ENCODE measurements at places on chromosomes 5 and 9.

GRCh38 chr5:158938200-158938599 lies 161.5 kb downstream of the EBF1 start:
- DNase-seq: no peak

- DNase-seq: no peak
Measured at GRCh38 chr5:135993335-135993879, 35.4 kb upstream of the TGFBI start.

DNA sequence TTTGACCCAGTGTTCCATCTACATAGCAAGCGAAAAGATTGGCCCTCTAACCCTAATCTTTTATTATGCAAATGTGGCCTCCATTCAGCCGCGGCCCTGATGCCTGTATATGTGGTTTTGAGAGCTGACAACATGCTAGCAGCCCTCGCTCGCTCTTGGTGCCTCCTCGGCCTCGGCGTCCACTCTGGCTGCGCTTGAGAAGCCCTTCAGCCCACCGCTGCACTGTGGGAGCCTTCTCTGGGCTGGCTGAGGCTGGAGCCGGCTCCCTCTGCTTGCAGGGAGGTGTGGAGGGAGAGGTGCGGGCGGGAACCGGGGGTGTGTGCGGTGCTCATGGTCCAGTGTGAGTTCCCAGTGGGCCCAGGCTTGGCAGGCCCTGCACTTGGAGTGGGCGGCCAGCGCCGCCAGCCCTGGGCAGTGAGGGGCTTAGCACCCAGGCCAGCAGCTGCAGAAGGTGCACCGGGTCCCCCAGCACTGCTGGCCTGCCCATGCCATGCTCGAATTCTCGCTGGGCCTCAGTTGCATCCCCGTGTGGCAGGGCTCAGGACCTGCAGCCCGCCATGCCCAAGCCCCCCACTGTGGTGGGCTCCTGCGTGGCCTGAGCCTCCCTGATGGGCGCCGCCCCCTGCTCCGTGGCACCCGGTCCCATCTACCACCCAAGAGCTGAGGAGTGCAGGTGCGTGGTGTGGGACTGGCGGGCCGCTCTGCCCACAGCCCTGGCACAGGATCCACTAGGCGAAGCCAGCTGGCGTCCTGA lies 757.5 kb upstream of the CTNND2 start:
- DNase-seq: no peak

- DNase-seq: no peak
Measured at GRCh38 chr5:10633271-10634049, 69.6 kb downstream of the ANKRD33B start.

GRCh38 chr5:174177976-174178605 lies 132.6 kb downstream of the NSG2 start:
- no peak for DNase-seq

- no peak for DNase-seq
Measured at GRCh38 chr5:135999406-136000139, 29.2 kb upstream of the TGFBI start.

DNA sequence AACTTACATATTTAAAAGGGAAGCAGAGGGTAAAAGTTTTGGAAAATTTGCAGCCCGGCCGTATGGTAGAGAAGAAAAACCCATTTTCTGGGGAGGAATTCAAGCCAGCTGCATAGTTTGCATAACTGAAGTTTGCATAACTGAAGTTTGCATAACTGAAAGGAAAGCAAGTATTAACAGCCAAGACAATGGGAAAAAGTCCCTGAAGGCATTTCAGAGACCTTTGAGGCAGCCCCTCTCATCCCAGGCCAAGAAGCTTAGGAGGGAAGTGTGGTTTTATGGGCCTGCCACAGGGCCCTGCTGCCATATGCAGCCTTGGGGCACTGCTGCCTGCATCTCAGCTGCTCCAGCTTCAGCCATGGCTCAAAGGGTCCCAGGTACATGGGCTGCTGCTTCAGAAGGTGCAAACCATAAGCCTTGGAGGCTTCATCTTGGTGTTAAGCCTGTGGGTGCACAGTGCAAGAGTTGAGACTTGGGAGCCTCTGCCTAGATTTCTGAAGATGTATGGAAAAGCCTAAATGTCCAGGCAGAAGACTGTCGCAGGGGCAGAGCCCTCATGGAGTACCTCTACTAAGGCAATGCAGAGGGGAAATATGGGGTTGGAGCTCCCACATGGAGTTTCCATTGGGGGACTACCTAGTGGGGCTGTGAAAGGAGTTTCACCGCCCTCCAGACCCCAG lies 36.9 kb upstream of the CXCL14 start:
- DNase-seq: no peak

DNA sequence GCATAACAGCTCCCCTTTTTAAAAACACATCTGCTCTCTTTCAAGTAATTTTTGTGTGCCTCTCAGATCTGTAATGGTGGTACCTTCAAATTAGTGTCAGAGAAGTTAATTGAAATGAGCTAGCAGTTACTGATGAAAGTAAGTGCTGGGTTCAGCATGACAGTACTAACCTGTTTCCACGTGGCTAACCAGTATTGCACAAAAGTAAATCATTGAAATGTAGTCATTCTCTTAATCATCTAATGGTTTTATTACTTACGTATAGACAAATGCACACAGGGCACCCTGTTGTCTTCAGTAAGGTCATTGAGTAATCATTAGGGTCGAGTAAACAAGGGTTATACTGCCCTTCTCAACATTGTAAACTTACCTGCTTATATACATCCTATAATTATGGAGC lies 157.8 kb upstream of the PRR16 start:
- DNase-seq: no peak

- DNase-seq: no peak
Measured at GRCh38 chr5:95883185-95884016, 60.9 kb upstream of the GLRX start.

DNA sequence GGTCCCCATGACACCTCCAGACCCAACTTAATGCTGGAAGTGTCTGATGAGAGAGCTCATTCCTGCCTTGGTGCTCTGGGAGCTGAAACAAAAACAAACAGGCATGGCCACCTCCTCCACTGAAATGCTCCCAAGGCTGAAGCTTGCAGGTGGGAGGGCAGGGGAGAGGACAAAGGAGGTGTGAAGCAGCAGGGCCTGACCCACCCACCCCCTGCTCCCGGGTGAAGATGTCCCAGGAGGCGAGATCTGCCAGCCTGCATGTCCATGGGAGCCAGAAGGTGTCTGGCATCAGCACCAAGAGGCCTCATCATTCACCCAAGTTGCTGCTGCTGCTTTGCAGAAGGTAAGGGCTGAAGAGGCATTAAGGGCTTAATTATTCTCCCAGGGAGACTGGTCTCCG lies 4.2 kb upstream of the CCIN start:
- DNase-seq: no peak

- DNase-seq: peak; percentile 42
Measured at GRCh38 chr9:68538200-68538599, 2.5 kb downstream of the TMEM252 start.

- DNase-seq: no peak
Measured at GRCh38 chr5:137234973-137235943, 263.9 kb downstream of the SPOCK1 start.

- peak; percentile 64 for DNase-seq
Measured at GRCh38 chr5:151924564-151925301, at the start of gene GLRA1. Gene GLRA1, minus strand, starts transcription at chr5:151924851. Its CDS starts 302 bp downstream, at chr5:151924549.

- DNase-seq: no peak
Measured at GRCh38 chr9:68949271-68950000, 64.5 kb downstream of the PRKACG start.

- no peak for DNase-seq
Measured at GRCh38 chr5:32044434-32044833, 129.7 kb downstream of the GOLPH3 start.

GRCh38 chr9:4591123-4591500 lies 71.0 kb upstream of the PLPP6 start:
- no peak for DNase-seq

GRCh38 chr5:3153906-3154305 lies 402.4 kb upstream of the IRX2 start:
- no peak for DNase-seq

GRCh38 chr5:139155333-139155732 lies 42.8 kb downstream of the SIL1 start:
- no peak for DNase-seq

GRCh38 chr5:181170996-181171395 lies 23.6 kb downstream of the OR2V2 start:
- no peak for DNase-seq

- no peak for DNase-seq
Measured at GRCh38 chr9:14313378-14313940, 482 bp downstream of the NFIB start.

DNA sequence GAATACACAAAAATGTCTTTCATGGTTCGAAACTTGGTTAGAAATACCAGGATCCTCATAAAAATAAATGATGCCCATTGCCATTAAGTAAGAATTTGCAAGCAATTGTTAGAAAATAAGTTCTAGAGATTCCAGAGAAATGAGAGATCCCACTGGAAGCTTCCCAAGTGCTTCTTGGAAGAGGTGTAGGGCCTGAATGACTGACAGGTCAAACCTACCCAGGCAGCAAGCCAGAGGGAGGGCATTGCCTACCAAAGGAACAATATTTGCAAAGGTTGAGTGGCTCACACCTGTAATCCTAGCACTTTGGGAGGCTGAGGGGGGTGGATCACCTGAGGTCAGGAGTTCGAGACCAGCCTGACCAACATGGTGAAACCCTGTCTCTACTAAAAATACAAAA lies 777.0 kb upstream of the WWC1 start:
- no peak for DNase-seq

DNA sequence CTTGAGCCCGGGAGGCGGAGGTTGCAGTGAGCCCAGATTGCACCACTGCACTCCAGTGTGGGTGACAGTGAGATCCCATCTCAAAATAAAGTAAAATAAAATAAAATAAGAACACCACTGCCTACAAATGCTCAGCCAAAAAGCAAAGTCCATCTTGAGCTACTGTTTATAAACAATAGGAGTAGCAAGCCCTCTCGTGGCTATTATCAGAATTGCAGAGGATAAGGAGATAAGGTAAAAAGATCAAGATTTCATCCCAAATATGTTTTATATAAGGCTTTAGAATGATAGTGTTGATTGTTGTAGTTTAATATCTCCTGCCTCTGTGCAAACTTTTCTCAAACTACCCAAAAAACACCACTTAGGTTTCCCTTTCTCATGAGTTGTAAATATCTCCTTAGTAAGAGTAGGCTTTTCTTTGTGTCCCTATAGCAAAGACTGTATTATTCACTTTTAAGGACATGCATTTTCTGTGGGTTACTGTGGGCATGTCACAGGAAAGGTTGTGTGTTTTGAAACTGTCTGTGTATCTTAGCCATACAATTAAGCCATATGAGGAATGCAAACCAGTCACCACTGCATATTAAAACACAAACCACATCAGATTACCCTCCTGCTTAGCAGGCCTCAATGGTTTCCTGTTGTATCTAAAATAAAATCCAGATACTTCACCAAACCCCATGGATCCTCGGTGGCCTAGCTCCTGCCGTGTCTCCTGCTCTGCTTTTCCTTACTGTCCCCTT lies 31.8 kb upstream of the CKS2 start:
- no peak for DNase-seq

GRCh38 chr9:81393985-81394811 lies 295.1 kb downstream of the TLE1 start:
- no peak for DNase-seq

GRCh38 chr9:88954066-88954465 lies 37.2 kb upstream of the S1PR3 start:
- no peak for DNase-seq

DNA sequence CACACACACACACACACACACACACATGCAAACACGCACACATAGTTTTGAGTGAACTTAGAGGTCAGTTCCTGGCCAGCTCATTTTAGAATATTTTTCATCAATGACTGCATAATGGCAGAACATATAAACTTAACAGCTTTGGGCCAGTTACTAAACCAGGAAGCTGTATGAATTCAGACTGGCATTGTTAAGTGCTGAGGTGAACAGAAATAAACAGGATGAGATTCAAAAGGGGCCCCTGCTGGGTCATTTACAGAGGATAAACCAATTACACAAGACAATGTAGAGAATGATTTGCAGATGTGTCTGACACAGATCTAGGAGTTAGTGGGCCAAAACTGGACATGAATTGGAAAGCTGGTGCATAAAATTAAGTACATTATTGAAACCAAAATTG lies 44.6 kb downstream of the MARCHF11 start:
- DNase-seq: no peak

- DNase-seq: no peak
Measured at GRCh38 chr9:106892632-106893031, 29.7 kb downstream of the ZNF462 start.

DNA sequence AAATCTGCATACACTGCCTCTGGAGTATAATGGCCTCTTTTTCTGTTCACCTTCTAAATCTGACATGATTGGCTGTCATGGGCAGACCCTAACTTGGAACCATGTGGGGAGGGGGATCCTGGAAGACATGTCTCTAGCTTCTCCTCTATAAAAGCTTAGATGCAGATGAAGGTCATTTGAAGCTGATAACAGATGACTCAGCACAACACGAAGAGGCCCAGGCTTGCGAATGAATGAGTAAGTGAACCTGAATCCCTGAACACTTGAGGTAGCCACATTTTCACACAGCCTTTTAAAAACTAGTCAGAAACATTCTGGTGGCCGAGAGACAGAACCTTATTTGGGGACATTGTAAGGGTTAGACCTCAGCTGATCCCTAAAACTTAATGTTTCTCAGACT lies 282.6 kb downstream of the ELAVL2 start:
- no peak for DNase-seq

GRCh38 chr5:90871391-90871991 lies 312.9 kb downstream of the ADGRV1 start:
- DNase-seq: no peak

GRCh38 chr9:126975327-126976220 lies 61.0 kb downstream of the RALGPS1 start:
- no peak for DNase-seq

GRCh38 chr9:121881920-121882500 lies 211.1 kb downstream of the TTLL11 start:
- no peak for DNase-seq

DNA sequence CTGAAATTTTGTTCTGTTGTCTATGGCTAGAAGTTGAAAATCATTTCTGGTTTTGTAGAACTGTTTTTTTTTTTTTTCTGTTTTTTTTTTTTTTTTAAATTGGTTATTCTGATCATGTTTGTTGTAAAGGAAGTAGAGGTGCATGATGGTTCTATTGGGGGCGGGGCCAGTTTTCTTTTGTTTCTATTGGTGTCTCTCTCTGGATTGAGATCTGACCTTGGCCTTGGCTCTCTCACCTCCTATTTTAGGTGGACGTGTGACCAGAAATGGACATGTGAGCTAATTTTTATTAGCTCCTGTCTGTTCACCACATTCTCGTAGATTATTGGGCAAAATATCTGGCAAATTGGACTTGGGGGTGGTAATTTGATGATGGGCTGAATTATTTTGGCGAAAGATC lies 3.2 kb downstream of the ZNF618 start:
- no peak for DNase-seq

GRCh38 chr5:23446424-23446823 lies 61.0 kb upstream of the PRDM9 start:
- DNase-seq: no peak

DNA sequence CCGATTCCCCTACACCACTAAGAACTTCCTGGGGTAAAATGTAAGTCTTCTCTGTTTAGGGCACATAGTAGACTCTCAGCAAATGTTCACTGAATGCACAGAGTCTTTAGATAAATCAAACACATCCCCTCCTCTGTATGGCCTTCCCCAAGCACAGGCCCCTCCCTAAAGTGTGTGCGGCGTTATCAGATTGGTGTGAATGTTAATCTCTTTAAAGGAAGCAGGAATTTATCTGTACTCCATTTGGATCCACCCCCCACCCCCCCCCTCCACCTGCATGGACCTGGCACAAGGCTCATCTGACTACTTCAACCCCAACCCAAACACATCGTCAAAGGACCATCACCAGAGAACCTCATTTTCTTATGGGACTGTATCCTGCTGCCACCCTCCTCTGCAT lies 6.3 kb downstream of the PCDH1 start:
- no peak for DNase-seq

GRCh38 chr5:34957321-34957720 lies 28.0 kb downstream of the DNAJC21 start:
- no peak for DNase-seq
